Effector memory CD4-positive, alpha-beta T cell (primary cell): ENCODE measurements at places on chromosomes 6 and 20.

- DNase-seq, result no peak
These were observed 286.0 kb downstream of the ADGB start for GRCh38 chr6:146884728-146885127.

- DNase-seq, result no peak
These were observed 117.5 kb downstream of the RIN2 start for GRCh38 chr20:19875376-19876221.

GRCh38 chr20:51077686-51078060 lies 54.8 kb upstream of the KCNG1 start:
- no peak for DNase-seq

DNA sequence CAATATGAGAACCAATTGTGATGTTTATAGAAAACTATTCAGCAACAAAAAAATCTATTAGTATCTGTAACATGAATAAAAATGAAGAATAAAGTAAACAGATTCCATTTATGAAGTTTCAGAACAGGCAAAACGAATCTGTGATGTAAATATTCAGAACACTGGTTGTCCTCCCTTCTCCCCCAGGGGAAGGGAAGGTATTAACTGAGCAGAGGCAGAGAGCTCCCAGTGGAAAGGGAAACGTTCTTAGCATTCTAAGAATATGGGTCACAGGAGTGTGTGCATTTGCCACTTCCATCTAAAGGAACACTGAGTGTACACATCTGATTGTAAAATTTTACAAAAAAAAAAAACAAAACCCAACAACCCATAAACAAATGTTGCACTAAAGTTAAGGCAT lies 23.1 kb downstream of the SPAG4 start:
- no peak for DNase-seq

- no peak for DNase-seq
These were observed 70.4 kb upstream of the SMIM28 start for GRCh38 chr6:138307352-138307751.

DNA sequence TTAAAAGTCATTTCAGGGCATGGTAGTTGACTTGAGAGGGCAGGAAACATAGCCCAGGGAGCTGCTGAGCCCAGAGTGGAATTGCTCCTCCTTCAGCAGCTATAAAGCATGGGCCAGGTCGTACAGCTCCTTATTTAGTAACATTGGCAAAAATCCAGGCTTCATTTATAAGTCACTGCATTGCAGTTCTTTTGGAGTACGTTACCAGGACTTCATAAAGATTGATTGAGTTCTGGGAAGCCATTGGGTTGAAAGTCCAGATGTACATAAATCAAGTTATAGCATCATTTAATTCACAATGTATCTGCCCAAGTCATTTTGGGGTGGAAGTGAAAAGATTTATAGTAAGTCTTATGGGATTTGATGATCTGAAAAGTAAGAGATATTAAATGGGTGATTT lies 53.0 kb upstream of the ANKEF1 start:
- no peak for DNase-seq

DNA sequence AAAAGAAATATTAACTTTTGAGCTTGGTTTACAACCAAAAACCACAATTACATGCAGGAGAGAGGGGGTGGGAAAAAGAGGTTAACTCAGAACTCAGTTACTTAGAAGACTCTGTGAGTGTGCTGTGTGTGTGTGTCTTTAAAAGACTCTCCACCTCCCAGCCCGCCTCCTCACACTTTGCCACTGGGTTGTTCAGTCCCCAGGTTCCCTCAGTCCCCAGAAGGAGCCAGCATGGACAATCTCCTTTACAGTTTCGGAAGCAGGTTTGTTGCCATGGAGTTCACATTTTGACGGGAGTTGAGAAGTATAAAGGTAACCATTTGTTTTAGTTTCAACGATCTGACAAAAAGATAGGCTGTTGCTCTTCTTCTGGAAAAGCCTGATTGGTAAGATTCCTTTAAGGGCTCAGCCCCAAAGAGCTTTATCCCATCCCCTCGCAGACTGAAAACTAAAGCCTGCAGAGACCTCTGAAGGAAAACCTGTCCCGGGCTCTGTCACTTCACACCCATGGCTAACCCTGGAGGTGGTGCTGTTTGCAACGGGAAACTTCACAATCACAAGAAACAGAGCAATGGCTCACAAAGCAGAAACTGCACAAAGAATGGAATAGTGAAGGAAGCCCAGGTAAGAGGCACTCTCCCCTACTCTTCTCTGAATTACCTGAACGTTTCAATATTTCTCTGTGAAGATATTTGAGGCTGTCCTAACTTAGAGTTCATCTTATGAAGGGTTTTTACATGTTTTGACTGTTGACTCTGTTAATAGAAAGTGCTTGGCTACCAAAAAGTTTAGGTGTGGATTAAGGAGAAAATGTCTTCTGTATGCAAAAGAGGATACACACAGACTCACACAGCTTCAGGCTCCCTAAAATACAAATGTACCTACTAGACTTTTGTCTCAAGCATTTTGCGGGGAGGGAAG lies at the start of gene SPTLC3:
Gene SPTLC3 (plus strand): TSS at position 212 of the 921 bp plus-strand sequence. CDS start 296 bp downstream, at position 508.
- DNase-seq, result no peak

GRCh38 chr6:156757849-156758248 lies 19.3 kb upstream of the ARID1B start:
- no peak for DNase-seq

DNA sequence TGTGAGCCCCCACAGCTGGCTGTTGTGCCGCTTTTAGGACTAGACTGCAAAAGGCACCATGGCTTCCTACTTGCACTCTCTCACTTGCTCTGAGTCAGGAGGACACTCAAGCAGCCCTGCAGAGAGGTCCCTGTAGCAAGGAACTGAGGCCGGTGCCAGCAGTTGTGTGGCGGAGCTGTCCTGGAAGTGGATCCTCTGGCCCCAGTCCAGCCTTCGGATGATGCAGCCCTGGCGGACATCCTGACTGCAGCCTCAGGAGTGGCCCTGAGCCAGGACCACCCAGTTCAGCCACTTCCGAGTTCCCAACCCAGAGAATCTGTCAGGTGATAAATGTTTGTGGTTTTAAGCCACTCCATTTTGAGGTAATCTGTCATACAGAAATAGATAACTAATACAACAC lies 17.5 kb downstream of the CTCFL start:
- no peak for DNase-seq

GRCh38 chr6:46136831-46137230 lies 7.0 kb downstream of the ENPP4 start:
- DNase-seq, result no peak

DNA sequence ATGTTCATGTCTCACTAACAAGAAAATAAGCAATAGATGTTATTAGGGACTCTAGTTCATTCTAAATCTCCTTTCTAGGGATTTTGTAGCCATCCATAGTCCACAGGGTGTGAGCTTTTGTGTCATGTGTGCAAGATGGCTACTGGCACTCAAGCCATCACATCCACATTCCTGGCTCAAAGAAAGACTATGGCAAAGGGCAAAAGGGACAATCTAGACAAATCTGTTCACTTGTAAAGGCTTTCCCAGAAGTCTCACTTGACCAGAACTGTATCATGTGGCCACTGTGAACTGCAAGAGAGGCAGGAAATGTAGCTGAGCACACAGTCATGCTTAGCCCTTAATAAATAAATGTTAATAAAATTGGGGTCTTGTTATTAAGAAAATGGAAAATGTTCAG lies 212.6 kb upstream of the EXOC2 start:
- DNase-seq, result no peak

GRCh38 chr20:11248687-11249638 lies 575.2 kb upstream of the JAG1 start:
- DNase-seq, result no peak

DNA sequence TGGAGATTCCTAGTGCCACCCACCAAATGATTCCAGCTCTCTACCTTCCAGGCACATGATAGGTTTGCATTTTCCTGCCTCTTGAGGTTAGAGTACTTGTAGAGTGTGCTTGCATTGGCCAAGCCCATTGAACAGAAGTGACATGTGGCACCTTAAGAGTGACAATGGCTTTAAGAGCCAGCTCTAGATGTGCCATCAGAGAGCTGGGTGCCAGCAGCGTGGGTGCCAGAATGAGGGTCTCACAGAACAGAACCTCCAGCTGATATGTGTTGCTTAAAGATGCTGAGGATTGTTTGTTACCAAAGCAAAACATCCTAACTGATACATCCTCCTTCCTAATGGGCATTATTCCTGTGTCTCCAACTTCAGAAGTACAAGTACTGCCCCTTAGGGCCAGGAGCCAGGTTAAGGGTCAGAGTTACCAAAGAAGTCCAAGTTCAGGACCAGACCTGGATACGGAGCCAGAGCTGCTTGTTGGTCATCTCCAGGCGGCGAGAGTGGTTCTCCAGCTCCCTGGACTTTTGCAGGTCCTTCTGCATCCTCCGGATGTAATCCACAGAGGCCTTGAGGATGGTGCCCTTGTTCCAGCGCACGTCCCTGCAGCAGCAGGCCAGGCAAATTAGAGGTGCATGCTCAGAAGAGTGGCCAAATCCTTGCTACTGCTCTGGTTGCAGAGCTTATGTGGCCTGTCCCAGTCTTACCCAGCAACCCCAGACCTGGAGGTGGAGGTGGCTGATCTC lies 47.5 kb downstream of the MDFI start:
- DNase-seq, result no peak

- no peak for DNase-seq
These were observed 226.9 kb downstream of the TFAP2B start for GRCh38 chr6:51045548-51045947.

- no peak for DNase-seq
These were observed 7.0 kb upstream of the PTPRK start for GRCh38 chr6:128527375-128527774.

GRCh38 chr20:5719861-5720403 lies 30.3 kb upstream of the SHLD1 start:
- DNase-seq, result no peak

- DNase-seq, result no peak
These were observed 41.9 kb upstream of the PKIB start for GRCh38 chr6:122568350-122568749.

GRCh38 chr20:3616250-3616649 lies 46.9 kb downstream of the GFRA4 start:
- no peak for DNase-seq

DNA sequence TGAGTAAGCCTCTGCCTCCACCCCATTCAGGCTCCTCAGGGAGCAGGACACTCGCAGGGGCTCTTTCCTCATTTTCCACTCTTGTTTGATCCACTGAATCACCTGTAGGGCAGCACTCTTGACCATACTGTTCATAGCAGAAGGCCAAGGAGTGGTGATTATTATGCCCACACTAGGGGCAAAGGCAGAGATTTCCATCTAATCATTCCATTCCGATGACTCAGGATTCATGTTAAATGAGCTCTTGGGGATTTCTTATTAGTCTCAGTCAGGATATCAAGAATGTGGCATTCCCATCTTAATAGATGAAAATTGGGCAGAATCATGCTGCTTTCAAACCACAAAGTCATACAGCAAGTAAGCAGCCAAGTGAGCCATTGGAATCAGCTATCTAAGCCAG lies 101.9 kb upstream of the MOCS1 start:
- no peak for DNase-seq

DNA sequence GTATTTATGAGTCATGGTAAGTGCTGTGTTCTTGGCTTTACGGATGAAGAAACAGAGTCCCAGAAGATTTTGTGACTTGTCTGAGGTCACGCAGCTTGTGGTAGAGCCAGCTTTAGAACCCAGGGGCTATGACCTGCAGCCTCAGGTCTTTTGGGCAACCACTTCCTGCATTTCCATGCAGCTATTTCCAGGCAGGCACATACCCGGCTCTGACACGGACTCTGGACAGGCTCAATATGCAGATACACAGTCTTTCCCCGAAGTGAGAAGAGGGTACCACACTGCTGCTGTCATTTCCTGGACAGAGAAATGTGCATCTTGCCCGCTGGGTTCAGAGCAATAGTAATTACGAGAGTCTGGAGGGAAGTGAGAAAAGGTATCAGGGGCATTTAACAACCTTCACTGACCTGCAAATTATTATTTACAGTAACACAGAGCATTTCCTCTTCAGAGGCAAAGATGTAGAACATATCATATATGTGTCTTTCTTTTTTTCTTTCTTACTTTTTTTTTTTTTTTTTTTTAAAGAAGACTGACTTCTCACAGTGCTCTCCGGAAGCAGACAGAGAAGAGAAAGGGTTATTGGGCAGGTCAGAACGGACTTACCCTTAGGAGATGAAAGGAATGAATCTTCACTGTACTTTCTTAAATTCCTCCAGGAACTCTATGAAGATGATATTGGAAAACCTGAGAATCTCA lies 185.1 kb downstream of the CLIC5 start:
- no peak for DNase-seq

DNA sequence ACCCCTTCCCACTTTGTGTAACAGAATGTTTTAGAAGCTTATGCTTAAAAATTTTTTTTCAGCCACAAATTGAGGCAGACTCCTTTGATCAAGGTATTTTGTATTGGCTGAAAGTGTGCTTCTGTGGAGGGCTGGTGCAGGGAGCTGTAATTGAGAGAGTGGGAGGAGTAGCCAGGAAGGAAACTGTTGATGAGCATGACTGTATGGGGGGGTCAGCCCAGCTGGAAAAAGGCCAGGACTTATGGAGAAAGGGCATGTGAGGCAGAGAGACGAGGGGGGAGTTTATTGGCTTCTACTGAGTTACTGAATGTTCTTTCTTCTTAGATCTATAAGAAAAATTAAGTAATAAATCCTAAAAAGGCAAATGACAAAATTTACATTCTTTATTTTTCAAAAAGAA lies 13.4 kb downstream of the RFPL4B start:
- DNase-seq, result no peak

- no peak for DNase-seq
These were observed 11.0 kb downstream of the RIPOR3 start for GRCh38 chr20:50680105-50680960.

DNA sequence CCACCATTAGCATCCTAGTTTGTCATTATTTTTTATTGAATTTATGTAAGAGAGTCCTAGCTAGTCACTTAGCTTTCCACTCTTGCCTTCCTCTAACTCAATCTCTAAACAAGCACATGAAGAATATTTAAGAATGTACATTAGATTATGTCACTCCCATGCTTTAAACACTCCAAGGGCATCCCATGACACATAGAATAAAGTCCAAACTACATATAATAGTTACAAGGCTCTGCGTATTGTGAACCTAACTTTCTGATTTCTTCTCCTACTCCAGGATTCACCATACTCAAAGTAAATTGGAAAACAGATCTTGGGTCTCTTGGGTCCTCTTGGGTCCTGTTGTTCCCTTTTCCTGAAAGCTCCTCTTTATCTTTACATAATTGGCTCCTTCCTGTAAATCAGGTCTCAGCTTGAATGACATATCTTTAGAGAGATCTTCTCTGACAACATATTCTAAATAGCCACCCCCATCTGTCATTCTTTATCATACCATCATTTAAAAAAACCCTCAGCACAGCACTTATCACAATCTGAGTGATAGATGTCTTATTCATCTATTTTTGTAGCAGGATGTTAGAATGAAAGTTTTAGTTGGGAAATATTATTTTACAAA lies 1042.4 kb upstream of the FLRT3 start:
- no peak for DNase-seq

DNA sequence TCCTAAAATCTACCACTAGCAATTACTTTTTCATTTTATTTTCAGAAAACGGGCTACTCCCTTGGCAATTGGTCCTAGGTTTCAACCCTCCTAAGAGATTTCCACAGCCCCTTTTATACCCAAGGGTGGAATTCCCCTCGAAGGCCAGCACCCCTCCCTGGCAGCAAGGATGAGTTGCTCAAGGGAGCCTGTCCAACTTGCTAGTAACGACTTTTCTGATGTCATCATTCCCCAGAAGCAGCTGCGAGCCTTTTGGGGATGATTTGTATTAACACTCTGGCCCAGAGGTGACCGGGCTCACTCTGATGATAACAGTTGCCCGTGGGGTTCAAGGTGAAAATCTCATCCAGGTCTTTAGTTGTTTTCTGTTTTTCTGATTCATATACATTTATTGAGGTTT lies 30.7 kb upstream of the NAA20 start:
- DNase-seq, result no peak
